ENCODE measurements at places on chromosomes 3 and 15.

GRCh38 chr15:60871731-60872130 is 357.4 kb downstream of the RORA start:
- peak; percentile 8 for DNase-seq

DNA sequence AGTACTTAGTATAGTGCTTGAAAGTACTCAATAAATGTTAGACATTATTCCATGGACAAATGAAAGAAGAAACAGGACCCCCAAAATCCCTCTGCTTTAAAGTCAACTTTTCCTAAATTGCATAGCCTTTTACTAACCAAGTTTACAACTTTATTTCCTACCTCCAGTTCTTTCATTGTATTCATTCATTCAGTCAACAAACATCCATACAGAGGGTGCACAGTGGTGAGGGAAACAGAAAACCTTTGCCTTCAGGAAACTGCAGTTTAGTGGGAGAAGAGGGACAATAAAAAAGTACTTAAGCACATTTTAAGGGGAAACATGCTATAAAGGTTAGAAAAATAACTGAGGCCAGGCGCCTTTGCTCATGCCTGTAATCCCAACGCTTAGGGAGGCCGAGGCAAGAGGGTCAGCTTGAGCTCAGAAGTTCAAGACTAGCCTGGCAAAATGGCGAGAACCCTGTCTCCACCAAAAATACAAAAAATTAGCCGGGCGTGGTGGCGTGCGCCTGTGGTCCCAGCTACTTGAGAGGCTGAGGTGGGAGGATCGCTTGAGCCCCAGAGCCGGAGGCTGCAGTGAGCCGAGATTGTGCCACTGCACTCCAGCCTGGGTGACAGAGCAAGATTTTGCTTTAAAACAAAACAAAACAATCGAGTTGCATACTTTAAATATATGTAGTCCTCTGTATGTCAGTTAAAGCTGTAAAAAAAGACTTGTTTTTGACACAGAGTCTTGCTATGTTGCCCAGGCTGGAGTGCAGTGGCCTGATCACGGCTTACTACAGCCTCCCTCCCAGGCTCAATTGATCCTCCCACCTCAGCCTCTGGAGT is 1.1 kb upstream of the DENND4A start:
- no peak for DNase-seq

- DNase-seq, result no peak
Measured at GRCh38 chr3:183185696-183186095, 23.2 kb upstream of the LAMP3 start.

DNA sequence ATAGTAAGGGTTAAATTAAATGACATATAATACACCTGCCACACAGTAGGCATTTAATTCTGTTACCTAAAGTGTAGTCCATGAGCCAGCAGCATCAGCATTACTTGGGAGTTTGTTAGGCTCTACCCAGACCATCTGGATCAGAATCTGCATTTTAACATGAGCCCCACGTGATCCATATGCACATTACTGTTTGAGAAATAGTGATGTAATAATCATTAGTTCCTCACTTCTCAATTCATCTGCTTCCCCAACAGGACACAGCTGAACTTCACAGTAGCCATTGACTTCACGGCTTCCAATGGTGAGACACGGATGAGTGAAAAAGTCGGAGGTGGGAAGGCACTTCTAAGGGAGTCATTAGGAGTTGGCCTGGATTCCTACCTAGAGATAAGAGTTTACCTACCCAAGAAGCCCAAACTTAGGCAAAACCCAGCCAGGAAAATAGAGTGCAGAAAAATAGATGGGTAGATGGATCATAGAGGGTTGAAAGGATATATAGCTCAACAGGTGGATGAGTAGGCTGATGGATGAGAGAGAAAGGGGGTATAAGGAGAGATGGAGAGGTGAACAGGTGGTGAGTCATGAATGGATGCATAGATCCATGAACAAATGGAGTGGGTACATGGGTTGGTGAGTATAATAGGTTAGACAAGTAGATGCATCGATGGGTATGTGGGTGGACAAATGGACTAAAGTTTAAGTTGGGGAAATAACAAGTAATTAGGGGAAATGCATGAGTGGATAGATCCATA is 13.3 kb downstream of the CPNE9 start:
- no peak for DNase-seq

DNA sequence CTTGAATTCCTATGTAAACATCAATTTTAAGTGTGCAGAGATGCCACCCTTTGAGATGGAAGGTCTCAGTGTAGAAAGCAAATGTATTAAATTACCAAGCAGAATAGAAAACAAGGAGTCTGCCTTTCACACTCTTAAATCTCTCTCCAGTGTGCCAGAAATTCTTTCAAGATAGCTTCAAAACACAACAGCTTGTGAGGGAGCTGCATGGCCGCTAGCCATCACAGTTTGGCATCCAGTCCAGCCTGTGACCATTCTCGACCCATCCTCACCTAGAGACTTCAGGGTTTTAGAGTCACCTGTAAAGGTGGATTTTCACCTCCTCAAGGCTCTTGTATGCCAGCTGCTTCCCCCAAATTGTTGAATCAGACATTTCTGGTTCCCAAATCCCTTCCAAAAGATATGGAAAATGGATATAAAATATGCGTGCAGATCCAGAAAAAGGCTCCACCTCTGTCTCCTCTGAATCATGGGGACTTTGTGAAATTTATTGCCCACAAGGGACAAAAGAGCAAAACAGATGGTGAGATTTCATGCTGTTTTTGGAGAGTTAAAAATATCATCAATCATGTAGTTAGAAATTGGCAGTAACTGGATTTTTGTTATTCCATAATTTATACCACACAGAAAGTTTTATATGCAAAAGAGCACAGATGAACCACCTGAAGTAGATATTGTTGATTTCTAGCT is 114.2 kb upstream of the THRB start:
- DNase-seq, result no peak

GRCh38 chr3:53069422-53070068 is 23.7 kb upstream of the SFMBT1 start:
- DNase-seq, result no peak

Data from astrocyte of the cerebellum (primary cell).